ENCODE measurements at places on chromosomes 11 and 22. TPM values are rescaled to one million over a fixed set of nuclear protein-coding genes. Genes with fewer than 3 reads are reported as not detected.

GRCh38 chr22:23212061-23213021 lies 32.0 kb downstream of the BCR start:
- H3K4me1 ChIP-seq, result peaks cover 59% of the 10 kb centered on the region
- no peaks in the 10 kb centered on the region for H3K27me3 ChIP-seq
- no peak overlapping the region for H3K4me3 ChIP-seq
- H3K36me3 ChIP-seq, result peaks cover 7% of the 10 kb centered on the region

DNA sequence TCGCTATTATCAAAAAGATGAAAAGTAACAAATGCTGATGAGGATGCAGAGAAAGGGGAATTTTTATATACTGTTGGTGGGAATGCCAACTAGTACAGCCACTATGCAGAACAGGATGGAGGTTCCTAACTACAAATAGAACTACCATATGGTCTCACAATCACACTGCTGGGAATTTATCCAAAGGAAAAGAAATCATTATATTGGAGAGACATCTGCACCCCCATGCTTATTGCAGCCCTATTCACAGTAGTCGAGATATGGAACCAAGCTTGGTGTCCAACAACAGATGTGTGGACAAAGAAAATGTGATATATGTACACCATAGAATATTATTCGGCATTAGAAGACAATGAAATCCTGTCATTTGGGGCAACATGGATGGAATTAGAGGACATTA lies 19.6 kb upstream of the POU2AF2 start:
- peaks cover 13% of the 10 kb centered on the region for H3K4me1 ChIP-seq
- no peak overlapping the region for H3K4me3 ChIP-seq
- H3K27me3 ChIP-seq, result peaks cover 2% of the 10 kb centered on the region
- H3K27ac ChIP-seq, result no peak overlapping the region

- DNase-seq, result peak; percentile 5
- no peak overlapping the region for H3K27ac ChIP-seq
- H3K36me3 ChIP-seq, result no peaks in the 10 kb centered on the region
- no peaks in the 10 kb centered on the region for H3K4me1 ChIP-seq
- no peak overlapping the region for H3K4me3 ChIP-seq
Measured at GRCh38 chr11:85316967-85317366, 310.2 kb downstream of the DLG2 start.

PANX3 gene
- 0.02 TPM for polyA plus RNA-seq

SPTBN2 gene
- 8.5 TPM for polyA plus RNA-seq

DNA sequence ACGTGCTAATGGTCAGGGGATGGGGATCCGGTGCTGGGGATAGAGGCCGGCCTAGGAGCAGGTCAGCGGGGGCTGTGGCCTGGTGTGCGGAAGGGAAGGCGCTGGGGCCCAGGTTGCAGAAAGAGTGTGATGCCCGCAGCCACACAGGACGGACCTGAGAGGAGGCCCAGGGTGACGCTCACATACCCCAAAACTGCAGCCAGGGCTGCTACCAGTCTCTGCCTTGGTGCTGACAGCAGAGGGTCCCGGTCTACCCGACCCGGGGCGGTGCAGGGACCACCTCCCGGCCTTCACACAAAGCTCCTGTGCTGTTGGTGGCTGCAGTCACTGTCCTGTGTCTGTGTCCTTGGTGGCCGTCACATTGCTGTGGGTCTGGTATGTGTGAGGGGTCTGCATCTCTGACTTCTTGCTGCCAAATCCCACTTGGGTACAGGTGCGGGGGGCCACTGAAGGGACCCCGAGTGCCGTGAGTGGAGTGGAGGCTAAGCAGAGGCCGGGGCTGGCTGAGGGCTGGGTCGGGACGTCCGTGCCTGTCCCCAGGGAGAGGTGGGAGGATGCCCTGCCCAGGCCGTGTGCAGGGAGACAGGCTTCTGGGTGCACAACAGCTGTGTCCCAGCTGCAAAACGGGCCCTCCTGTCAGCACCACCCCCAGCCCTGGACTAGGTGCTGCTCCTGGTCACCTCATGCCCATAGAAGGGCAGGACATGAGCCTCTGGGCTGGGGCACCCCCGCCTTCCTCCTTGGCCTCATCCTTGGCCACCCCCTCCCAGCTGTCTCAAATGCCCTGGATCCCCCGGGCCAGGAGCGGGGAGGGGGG lies 1.5 kb downstream of the LSP1 start:
- H3K36me3 ChIP-seq, result no peaks in the 10 kb centered on the region
- DNase-seq, result no peak
- H3K27ac ChIP-seq, result no peak overlapping the region
- H3K4me3 ChIP-seq, result peak overlapping the region; percentile 69
- H3K27me3 ChIP-seq, result no peaks in the 10 kb centered on the region
- H3K4me1 ChIP-seq, result peaks cover 15% of the 10 kb centered on the region

SGSM1 gene
- 0.71 TPM for polyA plus RNA-seq

DNA sequence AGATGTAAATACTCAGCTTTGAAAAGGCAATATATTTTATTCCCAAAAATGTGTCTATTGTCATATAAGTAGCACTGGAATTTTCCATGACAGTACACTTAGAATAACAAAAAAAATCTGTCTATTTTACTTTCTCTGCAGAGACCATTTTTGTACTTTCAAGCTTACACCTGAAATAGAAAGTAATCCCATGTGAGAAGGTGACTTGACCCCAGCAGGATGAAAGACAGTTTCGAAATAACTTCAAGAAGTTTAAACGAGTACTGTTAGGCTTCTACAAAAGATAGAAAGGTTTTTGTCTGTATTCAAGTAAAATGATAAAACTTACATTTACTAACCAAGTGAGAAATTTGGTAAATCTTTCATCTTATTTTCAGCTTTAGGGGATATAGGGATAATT lies 259.9 kb upstream of the CTSC start:
- H3K27me3 ChIP-seq, result no peaks in the 10 kb centered on the region
- no peak overlapping the region for H3K27ac ChIP-seq
- no peaks in the 10 kb centered on the region for H3K36me3 ChIP-seq
- DNase-seq, result no peak
- H3K4me3 ChIP-seq, result no peak overlapping the region

Measured in thymus (tissue), 14 donors.